ENCODE measurements at places on chromosomes 16 and 17. TPM values are rescaled to one million over a fixed set of nuclear protein-coding genes. Genes with fewer than 3 reads are reported as not detected.

GRCh38 chr17:37614823-37615222, 5.6 kb upstream of the SYNRG start:
- DNase-seq: no peak

GRB7 gene
- total RNA-seq: not detected

G6PC1 gene
- total RNA-seq: not detected

- DNase-seq: no peak
Measured at GRCh38 chr17:77842528-77843147, 115.9 kb upstream of the TNRC6C start.

- no peak for DNase-seq
Measured at GRCh38 chr16:47262938-47263337, 119.2 kb upstream of the NETO2 start.

KCNJ16 gene
- total RNA-seq: 0.64 TPM

GRCh38 chr16:10640934-10641333, 53.8 kb downstream of the TEKT5 start:
- no peak for DNase-seq

DNA sequence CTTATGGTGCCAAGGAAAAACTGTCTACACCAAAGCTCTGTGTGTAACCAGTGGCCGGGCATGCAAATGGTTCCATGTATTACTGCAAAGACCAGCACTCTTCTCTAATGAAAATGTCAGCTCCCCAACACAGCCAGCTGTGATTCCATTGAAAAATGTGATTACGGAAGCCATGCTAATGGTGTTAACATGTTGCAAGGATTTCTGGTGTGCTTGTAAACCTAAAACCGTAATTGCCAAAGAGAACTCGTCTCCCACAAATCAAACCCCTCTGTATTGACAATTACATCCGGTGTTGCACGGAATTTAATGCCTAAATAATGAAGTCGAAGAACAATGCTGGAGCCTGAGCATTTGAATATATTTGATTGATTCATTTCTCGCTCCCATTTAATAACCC, 351.7 kb downstream of the NPIPA8 start:
- DNase-seq: no peak

SOX15 gene
- total RNA-seq: not detected

DNA sequence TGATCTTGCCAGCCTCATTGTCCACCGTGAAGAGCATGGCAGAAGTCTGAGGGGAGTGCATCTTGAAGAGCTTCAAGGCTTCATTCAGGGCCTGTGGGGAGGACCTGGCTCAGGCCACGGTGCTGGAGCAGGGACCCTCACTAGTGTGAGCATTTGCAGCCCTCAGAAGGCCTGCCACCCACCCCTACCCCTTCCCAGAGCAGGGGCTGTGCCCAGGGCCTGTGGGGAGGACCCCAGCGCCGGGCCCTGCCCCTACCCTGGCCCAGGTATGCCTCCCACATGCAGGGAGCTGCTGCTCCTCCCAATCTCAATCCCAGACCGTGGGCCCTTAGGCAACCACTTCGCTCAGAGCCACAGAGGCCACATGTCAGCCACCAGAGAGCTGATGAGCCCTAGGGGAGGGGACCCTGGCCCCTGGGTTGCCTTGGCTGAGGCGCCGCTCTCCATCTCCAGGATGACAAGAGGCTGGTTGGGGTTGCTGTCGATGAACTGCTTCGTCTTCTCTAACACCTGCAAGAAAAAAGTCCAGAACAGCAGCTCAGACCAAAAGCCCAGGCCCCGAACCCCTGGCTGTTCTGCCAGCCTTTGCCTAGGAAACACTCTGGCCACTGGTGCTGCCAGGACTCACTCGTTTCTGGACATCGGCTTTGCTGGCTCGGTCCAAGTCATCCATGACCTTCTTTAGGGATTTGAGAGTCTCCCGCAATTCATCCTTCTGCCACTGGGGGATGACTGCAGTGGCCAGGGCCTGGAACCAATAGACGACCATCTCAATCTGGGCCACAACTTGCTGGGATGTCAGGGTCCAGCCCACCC, 1.8 kb upstream of the EXOSC6 start:
- DNase-seq: no peak

- DNase-seq: no peak
Measured at GRCh38 chr17:17831208-17832031, 5.4 kb downstream of the SREBF1 start.

GRCh38 chr17:43722870-43723665, 35.5 kb downstream of the SOST start:
- DNase-seq: no peak

ALOX12B gene
- total RNA-seq: not detected

DNA sequence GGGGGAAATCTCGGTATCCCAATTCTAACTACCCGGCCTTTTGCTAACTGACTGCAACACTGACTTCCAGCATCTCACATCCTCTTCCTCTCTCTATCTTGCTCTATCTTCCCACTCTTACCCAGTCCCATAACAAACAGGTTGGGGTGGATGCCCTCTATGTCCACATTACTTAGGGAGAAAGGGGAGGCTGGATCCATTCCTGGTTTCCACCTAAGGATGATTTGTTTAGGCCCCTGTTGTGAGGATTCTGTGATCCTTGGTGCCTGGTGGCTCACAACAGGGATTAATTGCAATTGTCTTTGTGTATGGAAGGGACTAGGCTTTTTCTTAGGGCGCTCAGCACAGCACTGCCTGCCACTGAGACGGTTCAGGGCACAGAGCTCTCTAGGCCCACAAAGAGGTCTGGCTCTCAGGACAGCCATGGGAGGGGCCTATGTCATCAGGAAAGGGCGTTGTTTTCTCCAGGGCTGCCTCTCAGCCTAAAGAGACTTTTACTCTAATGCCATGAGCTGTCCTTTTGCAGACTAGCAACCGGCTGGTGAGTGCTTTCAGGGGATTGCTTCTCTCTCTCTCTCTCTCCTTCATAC, 612.1 kb upstream of the SALL1 start:
- no peak for DNase-seq

- DNase-seq: no peak
Measured at GRCh38 chr16:88309908-88310265, 72.9 kb upstream of the ZNF469 start.

DNA sequence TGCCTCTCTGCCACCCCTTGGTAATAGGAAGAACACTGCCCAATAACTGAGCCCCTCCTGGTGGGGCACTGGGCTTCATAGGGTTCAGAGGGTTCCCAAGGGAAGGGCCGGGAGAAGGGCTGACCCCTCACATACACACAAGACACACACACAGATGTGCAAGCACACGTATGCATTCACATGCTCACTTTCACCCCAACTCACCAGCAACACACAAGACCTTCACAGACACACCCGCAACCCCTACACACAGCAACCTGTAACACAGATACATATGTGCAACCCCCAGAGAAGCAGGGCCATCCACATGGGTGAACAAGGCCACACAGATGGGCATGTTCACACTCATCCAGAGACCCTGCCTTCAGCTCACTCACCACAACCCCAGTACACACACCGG, 225.1 kb downstream of the ZNF423 start:
- no peak for DNase-seq

- no peak for DNase-seq
Measured at GRCh38 chr16:25317732-25318316, 60.2 kb upstream of the ZKSCAN2 start.

TERB1 gene
- not detected for total RNA-seq

HSPB9 gene
- total RNA-seq: not detected

DNA sequence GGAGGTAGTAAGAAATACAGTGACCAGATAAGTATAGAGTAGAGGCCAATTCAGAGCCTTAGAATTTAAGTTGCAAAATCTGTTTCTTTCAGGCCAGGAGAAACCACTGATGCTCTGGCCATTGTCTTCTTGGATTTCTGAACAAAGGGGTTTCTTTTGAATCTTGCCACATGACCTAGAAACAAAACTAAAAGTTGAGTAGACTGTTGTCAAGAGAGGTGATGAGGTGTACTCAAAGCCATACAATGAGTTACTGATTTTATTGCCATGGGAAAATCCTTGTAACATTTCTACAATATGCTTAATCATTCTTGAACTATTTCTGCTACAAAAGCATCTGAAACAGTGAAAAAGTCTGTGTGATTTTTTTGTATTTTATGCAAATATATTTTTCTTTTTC, 881.3 kb downstream of the CDH11 start:
- DNase-seq: no peak

HOXB6 gene
- 48.2 TPM for total RNA-seq

GRCh38 chr17:7580604-7581575, 1.5 kb downstream of the CD68 start:
- no peak for DNase-seq

TNFRSF17 gene
- total RNA-seq: not detected

GRCh38 chr16:79069633-79070032, 530.9 kb downstream of the MAF start:
- DNase-seq: no peak

SREBF1 gene
- 79.4 TPM for total RNA-seq

DNA sequence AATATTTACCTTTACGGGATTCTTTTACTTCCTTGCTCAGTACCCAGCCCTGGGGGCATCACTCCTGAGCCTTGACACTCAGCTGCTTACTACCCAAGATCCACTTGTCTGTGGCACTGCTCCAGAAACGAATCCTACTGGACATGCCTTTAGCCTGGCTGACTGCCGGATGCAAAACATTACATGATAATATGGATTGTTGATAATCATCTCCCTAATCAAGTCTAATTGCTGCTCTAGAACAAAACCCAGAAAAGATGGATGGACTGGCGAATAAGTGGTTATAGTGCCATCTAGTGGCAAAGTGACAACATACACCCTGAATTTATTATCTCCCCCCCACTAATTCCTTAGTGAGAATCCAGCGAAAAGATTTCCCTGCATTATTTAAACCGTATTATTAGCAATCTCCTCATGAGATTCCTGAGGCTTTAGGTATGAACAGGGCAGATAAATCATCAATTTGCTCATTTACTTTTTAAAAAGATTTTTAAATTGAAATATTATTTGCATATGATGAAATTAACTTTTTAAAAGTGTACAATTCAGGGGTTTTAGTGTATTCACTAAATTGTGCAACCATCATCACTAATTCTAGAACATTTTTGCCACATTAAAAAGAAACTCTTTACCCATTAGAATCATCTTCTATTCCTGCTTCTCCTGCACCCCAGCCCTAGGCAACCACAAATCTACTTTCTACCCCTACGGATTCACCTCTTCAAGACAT, 61.6 kb downstream of the RGS9 start:
- DNase-seq: peak; percentile 41

- no peak for DNase-seq
Measured at GRCh38 chr16:30335598-30336474, 19.3 kb downstream of the CD2BP2 start.

- DNase-seq: no peak
Measured at GRCh38 chr17:74798239-74798707, 22.1 kb upstream of the NAT9 start.

- no peak for DNase-seq
Measured at GRCh38 chr16:53234836-53235235, 180.0 kb downstream of the CHD9 start.

- DNase-seq: no peak
Measured at GRCh38 chr16:23505180-23505665, 5.1 kb downstream of the GGA2 start.
